ENCODE measurements at places on chromosomes 11 and 22. TPM values are rescaled to one million over a fixed set of nuclear protein-coding genes. Genes with fewer than 3 reads are reported as not detected.

DNA sequence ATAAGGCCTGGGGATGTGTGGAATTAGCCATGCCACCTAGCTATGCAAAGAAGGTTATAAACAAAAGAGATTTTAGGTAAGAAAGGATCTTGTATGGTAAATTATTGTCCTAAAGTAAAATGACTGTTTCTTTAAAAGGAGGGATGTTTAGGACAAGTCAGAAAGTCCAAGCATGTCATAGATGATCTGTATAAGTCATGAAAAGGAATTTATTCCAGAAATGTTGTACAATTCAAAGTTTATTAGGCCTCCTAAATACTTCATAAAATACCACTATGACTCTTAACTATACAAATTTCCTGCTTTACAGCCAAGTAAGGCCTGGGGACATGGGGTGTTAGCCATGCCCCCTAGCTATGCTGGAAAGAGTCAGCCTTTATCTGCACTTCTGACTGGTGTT lies 22.7 kb downstream of the OR5A2 start:
- DNase-seq = no peak

Gene SLC29A2
- total RNA-seq = 2.3 TPM

DNA sequence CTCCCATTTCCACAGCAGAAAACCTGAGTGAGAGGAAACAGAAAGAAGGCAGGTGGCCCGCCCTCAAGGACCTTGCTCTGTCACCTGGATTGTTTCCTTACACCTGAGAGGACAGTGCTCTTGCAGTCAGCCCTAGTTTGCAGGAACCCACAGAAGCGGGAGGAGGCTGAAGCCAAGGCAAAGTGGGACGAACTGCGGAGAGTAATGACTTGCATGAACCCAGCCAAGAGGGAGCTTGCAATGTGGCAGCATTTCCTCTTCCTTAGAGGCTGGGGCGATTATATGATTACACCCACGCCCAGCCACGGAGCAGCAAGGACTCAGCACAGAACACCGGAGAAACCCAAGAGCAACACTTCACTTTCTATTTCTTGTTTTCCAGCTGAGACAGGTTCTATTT lies 102.6 kb downstream of the SPON1 start:
- DNase-seq = no peak

- DNase-seq = peak; percentile 96
Measured at GRCh38 chr11:65891219-65892136, 1.0 kb downstream of the CCDC85B start.

DNA sequence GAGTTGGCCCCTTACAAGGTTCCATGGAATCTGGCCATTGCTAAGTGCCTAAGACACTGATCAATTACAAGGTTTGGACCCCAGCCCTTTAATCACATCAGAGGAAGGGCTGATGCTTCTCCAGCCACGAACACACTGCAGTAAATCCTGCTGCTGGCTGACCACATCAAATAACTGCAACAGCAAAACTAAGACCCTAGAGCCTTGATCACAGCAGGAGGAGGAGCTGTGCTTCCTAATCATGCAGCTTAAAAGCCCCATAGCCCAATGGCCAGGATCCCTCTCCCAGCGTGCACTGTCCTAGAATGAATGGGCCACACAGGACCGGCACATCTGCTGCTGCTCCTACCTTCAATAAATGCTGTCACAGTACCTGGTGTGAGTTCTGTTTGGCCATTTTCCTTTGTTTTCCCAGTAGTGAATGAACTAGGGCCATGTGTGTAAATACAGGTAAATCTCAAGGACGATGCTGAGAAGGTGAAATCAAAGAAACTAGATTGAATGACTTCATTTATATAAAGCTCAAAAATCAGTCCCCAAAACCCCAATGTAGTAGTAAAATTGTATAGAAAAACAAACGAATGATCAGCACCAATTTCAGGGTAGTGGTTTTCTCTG lies 12.7 kb downstream of the ZP1 start:
- no peak for DNase-seq

GRCh38 chr11:120520091-120520822 lies 8.7 kb downstream of the GRIK4 start:
- DNase-seq = no peak

GRCh38 chr11:129451524-129451923 lies 75.9 kb downstream of the BARX2 start:
- no peak for DNase-seq
